ENCODE measurements at places on chromosomes 3 and 15.

DNA sequence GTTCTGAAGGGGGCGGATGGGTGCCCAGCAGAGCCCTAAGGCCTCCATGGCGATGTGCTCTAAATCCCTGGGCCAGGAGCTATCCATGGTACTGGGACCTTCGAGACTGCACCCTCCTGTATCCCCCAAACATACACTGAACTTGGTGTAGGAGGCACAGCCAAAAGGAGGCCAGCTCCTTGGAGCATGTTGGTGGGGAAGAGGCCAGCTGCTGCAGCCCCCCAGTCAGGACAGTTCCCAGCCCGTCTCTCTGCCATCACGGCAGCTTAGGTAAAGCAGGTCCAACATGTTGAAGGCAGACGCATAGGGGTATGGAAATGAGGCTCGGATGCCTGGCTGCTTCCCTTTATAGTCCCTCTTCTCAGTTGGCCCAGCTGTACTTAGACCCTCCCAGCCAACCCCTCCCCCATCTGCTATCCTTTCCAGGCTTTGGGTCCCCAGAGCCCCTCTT is 1.8 kb downstream of the CAMKV start:
- DNase-seq, result no peak

DNA sequence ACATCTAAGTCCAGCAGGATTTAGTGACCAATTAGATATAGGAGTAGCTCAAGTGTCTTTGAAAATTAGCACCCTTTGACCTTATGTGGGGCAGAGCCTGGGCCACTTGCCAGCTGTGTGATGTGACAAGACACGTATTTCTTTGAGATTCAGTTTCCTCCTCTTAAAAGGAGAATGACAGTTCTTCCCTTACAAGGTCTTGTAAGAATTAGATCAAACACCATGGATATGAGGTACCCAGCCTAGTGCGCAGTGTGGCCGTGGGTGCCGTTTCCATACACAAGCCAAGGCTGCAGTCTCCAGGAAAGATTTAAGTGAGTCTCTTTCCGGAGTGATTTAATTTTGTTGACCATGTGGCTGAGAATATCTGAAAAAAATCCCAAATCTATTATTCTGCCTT is 46.3 kb downstream of the ARHGAP31 start:
- no peak for DNase-seq

GRCh38 chr3:61371123-61371522 is 119.9 kb upstream of the FHIT start:
- DNase-seq, result peak; percentile 7

DNA sequence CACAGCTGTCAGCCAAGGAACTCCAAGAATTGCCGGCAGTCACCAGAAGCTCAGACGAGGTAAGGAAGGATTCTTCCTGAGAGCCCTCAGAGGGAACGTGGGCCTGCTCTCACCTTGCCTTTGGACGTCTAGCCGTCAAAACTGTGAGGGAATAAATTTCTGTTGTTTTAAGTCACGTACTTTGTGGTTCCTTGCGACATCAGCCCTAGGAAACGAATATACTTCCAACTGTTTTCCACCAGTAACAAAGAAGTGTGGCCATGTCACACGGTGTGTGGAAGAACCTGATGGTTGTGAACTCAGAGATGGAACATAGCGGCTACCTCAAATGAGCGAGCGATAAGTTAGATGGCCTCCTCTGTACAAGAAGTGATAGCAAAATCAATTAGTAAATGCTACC is 41.0 kb upstream of the B3GNT5 start:
- DNase-seq, result no peak

DNA sequence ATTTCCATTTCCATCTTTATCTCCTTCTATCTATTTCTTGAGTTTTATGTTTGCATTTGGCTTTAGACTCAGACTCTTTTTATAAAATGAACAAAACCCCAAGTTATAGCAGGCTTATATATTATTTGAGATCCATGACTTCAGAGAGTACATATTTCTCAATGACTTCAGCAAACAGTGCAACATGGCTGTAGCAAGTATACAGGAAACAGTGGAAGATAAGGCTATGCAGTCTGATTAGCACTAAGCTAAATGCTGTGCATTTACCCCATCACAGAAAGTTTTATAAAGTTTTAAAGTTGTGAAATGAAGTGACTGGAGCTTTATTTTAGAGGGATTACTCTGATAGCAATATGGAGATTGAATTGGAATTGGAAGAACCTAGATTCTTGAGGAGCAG is 463.5 kb upstream of the TGFBR2 start:
- no peak for DNase-seq

DNA sequence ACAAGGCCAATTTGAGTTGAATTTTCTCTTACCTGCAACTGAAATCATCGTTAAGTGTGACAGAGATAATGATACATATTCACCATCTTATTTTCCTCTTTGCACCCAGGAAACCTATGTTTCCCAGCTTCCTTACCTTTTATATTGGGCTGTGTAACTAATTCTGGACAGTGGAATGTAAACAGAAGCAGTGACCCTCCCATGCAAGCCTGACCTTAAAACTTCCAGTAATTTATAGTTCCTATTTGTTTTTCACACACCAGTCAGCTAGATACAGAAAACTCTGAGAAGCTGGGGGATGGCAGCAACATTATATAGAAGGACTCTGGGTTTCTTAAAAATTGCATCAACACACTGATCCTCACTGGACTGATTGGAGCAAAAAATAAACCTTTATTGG is 4.5 kb upstream of the ZNF280D start:
- no peak for DNase-seq

GRCh38 chr3:76383781-76384180 is 598.4 kb upstream of the ZNF717 start:
- no peak for DNase-seq

DNA sequence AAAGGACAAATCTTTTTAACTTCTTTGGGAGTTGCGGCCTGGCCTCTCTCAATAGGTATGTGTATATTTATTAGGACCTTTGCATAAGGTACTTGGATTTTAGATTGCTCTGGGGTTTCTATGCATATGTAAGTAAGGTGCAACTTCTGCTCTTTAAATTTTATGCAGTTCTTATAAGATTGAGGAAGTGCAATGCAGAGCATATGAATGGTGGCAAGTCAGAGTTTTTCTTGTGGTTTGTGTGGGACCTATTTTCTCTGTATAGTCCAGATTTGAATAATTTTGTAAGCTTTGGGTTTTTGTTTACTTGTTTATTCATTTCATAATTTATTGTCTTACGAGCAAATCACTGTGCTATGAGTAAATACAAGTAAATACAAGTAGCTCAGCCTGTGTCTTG is 101.5 kb downstream of the ATG7 start:
- no peak for DNase-seq

DNA sequence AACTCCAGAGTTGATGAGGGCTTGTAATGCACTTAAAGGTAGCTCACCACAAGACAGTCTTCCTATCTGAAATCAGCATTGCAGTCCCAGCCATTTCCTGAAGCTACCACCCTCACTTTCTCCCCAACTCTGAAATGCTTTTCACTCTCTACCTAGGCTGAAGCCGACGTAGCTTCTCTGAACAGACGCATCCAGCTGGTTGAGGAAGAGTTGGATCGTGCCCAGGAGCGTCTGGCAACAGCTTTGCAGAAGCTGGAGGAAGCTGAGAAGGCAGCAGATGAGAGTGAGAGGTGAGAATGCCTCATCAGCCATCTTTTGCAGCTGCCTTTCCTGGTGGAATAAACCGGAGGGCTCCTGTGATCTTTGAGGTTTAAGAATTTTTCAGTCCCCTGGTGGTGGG is 14.3 kb downstream of the TPM1 start:
- DNase-seq, result no peak

GRCh38 chr15:25178835-25179672 is 224.3 kb downstream of the SNRPN start:
- no peak for DNase-seq

- no peak for DNase-seq
These were observed 178.0 kb downstream of the FMN1 start for GRCh38 chr15:33016405-33017024.

GRCh38 chr15:39918688-39919385 is 1.2 kb downstream of the GPR176 start:
- no peak for DNase-seq

GRCh38 chr15:79948095-79948695 is 22.8 kb downstream of the BCL2A1 start:
- no peak for DNase-seq

GRCh38 chr3:65720989-65721737 is 317.6 kb downstream of the MAGI1 start:
- no peak for DNase-seq

DNA sequence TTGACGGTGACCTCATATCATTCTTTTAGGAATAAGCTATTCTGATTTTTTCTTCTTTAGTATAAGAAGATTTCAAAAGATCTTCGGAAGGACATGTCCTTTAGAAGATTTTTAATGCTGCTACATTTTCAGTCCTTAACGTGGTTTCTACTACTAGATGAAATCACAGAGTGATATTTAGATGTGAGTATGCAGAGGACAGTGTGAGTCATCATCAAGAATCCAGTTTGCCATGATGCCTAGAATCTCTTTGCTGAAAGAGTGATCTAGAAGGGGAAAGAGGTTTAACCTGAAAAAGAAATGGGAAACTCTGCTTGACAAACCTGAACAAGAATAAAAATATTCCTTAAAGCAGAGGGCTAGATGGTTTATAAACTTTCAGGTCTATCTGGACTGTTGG is 43.2 kb downstream of the SLC7A14 start:
- DNase-seq, result no peak

GRCh38 chr15:93942269-93942694 is 289.1 kb upstream of the MCTP2 start:
- DNase-seq, result no peak

- no peak for DNase-seq
These were observed 238.0 kb downstream of the SHOX2 start for GRCh38 chr3:157868196-157868595.

DNA sequence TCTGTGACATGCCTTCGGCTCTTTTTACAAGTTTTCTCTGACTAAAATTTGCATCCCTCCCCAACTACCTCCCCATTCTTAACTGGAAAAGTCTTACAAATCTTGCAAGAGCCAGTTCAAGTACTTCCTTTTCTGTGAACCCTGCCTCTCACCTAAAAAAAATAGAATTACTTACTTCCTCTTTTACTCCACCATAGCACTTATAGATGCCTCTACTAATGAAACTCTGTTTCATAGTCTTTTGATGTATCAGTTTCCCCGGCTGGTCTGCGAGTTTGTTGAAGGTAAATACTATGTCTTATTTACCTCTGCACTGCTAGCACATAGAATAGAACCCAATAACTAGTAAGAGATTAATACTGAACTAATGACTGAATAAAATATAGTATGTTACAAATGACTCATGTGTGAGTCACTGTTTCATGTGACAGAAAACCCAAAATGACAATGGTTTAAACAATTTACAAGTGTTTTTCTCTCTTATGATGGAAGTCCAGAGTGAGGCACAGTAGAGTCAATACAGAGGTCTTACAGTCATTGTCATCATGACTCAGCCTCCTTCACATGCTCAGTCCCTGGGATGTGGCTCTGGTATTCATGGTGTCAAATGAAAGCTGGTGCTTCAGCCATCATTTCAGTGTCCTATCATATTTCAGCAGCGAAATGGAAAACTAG is 393.5 kb downstream of the RSL24D1 start:
- peak; percentile 6 for DNase-seq

DNA sequence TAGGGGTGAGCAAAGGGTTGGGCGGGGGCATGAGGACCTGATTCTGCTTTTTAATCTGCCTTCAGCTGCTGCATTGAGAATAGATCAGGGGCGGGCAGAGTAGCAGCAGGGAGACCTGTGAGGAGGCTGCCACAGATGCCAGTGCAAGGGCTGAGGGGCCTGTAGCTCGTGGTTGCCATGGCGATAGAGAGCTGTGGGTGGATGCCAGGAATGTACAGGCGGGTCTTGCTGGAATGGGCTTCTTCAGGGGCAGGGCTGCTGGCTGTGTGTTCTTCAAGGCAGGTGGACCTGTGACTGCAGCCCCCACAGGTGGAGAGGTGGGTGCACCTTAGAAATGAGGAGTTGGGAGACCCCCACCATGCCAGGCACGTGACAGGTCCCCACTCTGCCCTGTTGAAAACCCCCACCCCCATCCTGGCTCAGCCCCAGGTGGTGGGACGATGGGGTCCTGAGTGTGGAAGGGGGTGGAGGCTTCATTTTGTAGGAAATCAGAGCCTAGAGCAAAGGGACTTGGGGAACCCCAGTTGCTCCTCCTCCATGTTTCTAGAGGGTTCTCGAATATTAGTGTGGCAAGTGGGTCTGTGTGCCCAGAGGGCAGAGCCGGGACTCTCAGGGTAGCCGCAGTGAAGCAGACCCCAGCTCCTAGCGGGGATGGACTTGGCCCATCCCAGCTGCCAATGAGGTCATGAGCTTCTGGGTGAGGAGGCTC is 38.3 kb downstream of the SLC6A6 start:
- DNase-seq, result no peak

- DNase-seq, result no peak
These were observed 34.2 kb downstream of the SEMA5B start for GRCh38 chr3:122993124-122993978.

DNA sequence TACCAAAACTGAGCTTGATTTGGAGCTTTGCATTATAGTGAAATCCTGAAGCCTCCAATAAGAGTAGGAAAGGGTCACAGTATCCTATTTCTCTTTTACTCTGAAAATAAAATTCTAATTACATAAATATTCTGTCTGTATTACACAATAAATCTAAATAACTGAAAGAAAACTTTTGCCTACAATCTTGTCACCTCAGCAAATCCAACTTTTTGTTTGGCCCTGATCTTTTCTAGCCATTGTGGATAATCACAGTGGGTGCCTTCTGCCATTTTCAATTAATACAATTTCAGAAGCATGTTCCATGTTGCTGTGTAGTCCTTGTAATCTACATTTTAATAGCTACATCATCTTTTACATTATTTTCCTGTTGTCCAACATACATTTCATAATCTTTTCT is 29.4 kb upstream of the TIPARP start:
- DNase-seq, result no peak

DNA sequence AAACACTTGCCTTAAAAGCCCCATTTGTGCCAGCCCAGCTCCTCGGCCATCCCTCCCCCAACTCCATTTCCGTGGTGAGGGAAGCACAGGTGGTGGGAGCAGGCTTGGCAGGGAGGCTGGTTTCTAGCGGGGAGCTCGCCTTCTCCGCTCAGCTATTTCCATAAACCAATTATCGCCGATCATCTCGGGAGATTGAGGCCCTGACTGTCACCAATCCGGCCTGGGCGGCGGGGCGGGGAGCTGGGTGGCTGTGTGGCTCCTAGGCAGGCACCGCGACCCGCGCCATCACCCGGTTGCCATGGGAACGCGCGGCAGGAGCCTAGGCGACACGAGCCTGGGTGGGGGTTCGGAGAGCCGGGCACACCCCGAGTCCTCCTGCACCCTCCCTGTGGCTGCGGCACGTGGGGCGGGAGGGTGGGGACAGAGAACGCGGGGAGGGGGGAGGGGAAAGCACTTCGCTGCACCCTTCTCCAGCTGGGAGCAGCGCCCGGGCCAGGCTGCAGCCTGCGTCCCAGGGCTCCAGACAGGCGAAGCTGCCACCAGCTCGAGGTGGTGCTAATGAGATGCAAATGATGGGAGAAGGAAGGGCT is 9.3 kb downstream of the CCDC33 start:
- no peak for DNase-seq

DNA sequence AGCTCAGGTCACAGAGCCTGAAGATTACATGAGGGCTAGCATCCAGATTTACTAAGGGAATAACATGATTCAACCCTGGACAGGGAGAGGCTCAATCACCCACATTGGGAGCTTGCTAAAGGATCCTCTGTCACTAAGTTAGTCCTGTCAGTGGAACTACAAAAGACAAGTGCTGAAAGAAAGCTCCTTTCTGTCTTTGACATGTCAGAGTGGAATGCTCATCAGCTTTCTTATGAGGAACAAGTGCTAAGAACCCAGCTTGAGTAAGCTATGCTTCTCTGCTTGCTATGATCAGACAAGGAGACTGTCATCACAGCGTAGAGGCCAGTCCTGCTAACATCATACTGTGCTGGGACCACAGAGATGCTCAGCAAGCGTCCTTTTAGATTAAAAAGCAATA is 74.5 kb downstream of the MB21D2 start:
- no peak for DNase-seq

- DNase-seq, result no peak
These were observed 41.7 kb downstream of the TCF12 start for GRCh38 chr15:56960116-56960515.
